ENCODE measurements at places on chromosomes 4 and X.

DNA sequence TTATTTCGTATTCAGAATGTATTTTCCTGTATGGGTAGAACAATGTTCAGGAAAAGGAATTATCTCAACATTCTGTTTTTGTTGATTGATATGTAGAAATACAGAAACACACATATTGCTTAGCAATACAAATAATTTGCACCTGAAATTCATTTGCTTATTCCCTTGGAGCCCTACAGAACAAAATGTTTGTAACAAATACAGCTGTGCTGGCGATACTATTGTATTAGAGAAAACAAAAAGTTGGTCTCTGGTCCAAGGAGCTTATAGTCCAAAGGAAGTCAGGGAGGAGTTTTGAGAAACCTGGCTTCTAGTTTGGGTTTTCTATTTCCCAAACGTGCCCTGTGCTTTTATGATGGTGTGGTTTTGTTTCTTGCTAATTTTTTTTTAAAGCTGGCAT, 37.8 kb upstream of the CAPN6 start:
- no peak for DNase-seq

GRCh38 chrX:103687696-103688201, 1.2 kb upstream of the MORF4L2 start:
- no peak for DNase-seq

DNA sequence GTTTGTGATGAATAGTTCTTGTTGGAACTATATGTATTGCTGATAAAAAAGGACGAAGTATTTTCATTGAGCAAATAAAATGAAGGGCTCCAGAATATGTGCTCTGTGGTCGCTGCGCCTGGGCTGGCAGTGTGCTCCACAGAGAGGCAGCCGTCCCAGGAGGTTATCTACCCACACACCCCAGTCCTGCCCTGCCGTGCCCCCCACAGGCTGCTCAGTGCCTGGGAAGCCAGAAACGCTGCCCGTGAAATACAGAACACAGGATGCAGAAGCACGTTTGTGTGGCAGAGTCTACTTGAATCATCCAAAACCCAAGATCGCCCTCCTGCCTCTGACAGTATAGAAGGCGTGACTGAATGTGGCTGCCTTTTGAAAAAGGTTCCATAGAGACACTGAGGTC, 1.4 kb downstream of the CLDN22 start:
- no peak for DNase-seq

- no peak for DNase-seq
Measured at GRCh38 chr4:111064342-111064993, 441.6 kb upstream of the PITX2 start.

DNA sequence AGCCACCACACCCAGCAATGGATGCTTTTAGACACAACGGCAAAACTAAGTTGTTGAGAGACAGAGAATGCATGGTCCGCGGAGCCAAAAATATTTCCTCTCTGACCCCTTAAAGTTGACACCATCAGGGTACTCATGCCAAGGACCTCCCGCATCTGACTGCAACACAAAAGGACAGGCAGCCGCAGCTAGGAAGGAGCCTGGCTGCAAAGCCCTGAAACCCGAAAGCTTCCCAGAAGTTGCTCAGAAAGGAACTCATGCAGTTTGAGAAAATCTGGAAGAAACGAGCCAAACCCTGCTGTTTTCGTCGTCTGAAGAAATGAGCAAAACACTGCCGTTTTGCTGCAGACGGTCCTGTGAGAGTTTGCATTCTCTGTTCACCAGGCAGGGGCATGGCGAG, 16.5 kb downstream of the DHRSX start:
- DNase-seq, result no peak

DNA sequence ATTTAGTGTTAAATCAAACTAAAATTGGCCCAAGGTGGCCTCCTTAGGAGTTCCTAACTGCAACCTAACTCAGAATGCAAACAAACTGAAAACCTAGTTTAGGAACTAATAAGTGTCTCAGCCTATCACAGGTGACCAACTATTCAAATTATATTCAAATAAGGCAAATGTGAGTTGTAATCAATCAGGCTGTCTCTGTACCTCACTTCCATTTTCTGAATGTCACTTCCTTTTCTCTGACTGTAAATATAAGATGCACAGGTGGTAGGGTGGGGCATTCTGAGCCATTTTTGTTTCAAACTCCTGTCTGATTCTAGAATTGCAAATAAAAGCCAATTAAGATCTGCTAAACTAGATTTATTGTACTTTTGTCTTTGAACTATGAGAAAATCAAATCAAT, 401.5 kb downstream of the PPP3CA start:
- no peak for DNase-seq

- DNase-seq, result no peak
Measured at GRCh38 chr4:114601304-114602052, 2.9 kb downstream of the UGT8 start.

- DNase-seq, result no peak
Measured at GRCh38 chr4:74516303-74516702, 71.4 kb downstream of the AREG start.

DNA sequence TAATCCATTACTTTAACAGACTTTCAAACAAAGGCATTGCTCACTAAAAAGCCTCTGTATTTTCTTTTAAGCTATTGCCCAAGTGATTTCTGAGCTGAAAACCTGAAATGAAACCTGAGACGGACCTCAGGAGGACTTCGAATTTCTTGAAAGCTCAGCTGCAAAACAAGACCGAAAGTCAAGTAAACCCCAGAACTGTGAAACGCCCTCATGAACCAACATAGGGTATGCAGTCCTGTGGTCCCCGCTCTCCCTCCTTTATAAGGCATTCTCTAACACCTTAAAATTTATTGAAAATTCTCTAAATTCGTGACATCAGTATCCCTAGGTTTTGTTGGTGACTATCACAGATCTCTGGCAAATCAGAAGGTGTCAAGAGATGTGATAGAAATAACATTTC, 91.8 kb downstream of the SHISA3 start:
- no peak for DNase-seq

GRCh38 chr4:171721937-171722336, 91.3 kb upstream of the GALNTL6 start:
- DNase-seq, result no peak

DNA sequence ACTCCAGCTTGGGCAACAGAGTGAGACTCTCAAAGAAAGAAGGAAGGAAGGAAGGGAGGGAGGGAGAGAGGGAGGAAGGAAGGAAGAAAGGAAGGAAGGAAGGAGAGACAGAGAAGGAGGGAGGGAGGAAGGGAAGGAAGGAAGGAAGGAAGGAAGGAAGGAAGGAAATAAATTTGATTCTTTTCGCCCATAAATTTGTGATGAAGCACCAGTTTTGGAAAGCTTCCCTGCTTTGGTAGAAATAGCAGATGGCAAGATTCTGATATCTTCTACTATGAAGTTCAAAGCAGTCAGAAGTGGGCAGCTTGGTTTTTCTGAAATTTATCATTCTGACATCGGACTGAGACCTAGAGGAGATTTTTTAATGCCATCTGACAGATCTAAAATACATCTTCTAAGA, 11.7 kb upstream of the GYG2 start:
- no peak for DNase-seq

DNA sequence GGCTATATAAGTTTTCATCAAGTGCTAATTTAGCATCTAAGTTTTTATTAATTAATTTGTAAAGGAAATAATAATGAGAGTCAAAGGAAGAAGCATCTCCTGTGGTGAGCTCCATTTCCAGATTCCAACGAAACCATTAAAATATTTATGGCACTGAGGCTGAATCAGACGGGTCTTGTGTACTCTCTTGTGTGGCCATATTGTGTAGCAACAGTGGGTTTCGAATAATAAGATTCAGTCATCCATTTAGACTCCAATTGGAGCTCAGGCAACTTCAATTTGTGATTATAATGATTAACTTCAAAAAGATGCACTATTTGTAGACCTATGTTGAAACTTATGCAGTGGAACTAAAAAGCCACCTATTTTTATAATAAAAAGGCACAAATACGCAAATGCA, 82.4 kb downstream of the SNCA start:
- no peak for DNase-seq

GRCh38 chrX:148161701-148162100, 180.6 kb downstream of the FMR1NB start:
- no peak for DNase-seq

- DNase-seq, result no peak
Measured at GRCh38 chrX:107857837-107858236, 32.2 kb downstream of the MID2 start.

DNA sequence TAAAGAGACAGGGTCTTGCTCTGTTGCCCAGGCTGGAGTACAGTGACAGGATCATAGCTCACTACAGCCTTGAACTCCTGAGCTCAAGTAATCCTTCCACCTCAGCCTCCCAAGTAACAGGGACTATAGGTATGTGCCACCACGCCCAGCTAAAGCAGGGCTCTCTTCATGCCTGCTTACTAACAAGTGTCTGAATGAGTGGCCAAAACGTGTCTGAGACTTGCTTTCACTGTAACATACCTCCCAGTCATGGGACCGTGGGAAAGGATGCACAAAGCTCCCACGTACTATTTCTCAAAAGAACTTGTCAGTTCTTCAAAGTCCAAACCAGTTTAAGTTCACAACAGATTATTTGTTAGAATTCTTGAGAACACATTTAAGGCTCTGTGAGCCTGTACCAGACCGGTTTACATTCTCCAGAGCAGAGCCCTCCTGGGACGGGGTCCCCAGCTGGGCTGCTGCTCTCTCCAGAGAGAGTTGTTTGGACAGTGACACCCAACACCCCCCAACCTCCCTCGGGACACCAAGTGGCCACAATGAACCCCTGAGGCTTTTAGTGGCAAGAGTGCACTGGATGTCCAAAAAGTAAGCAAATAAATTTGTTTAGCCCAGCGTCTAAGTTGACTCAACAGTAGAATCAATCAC, 24.1 kb downstream of the SH3KBP1 start:
- DNase-seq, result no peak

All from cortex of kidney (tissue), 1 donor.